ENCODE measurements at places on chromosomes 5 and 9.
A peak's percentile ranks its signal among the peaks of the same experiment; 100 is the strongest.

- DNase-seq: no peak
Measured at GRCh38 chr9:124696101-124696500, 75.0 kb downstream of the NR6A1 start.

DNA sequence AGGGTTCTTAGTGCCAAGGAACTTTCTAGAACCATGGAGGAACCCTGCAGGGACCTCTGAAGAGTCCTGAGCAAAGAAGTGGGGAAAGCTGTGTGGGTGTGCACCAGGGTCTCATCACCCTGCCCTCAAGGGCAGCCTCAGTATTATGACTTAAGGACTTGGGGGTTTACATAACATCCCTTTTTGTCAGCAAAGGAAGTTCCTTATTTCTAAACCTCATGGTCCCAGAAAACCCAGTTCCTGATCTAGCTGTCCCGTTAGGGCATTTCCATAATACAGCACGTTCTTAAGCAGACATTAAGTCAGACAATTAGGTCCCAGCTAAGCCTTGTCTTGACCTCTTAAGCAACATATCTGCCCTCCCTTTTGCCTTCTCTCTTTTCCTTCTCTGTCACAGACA lies 57.3 kb downstream of the DAPK1 start:
- no peak for DNase-seq

DNA sequence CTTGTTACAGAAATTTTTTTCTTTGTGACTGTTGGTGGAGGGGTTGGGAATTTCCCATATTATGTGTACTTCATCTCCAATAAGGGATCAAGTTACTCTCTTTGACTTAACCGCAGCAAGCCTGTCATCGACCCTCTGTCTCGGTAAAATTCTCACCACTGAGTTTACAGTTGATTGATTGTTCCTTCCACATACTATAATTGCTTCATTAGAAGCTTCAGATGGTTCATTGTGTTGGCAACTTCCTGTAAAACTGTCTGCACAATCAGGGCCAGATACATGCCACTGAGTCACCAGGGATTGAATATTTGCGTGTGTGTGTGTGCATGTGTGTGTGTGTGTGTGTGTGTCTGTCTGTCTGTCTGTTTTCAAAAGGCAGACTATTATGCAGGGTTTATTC lies 176.6 kb downstream of the ZNF462 start:
- DNase-seq: no peak

DNA sequence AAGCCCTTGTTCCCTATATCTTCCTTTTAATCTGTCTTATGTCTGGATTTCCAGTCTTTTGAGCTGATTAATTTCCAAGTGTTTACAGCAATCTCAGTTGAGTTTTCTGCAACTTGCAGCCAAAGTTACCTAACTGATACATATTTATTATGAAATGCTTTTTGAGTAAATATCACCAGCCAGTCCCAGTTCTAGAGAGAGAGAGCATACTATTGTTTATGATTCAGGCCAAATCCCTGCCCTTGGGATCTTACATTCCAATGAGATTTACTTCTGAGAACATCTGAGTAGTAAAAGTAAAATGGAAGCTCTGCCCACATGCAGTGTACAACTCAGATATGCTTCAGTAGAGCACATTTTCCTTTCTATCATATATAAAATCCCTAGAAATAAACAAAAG lies 661.7 kb downstream of the KCTD16 start:
- DNase-seq: no peak

GRCh38 chr5:159419576-159419975 lies 89.3 kb upstream of the IL12B start:
- no peak for DNase-seq

GRCh38 chr9:378263-378662 lies 163.6 kb downstream of the DOCK8 start:
- DNase-seq: no peak

DNA sequence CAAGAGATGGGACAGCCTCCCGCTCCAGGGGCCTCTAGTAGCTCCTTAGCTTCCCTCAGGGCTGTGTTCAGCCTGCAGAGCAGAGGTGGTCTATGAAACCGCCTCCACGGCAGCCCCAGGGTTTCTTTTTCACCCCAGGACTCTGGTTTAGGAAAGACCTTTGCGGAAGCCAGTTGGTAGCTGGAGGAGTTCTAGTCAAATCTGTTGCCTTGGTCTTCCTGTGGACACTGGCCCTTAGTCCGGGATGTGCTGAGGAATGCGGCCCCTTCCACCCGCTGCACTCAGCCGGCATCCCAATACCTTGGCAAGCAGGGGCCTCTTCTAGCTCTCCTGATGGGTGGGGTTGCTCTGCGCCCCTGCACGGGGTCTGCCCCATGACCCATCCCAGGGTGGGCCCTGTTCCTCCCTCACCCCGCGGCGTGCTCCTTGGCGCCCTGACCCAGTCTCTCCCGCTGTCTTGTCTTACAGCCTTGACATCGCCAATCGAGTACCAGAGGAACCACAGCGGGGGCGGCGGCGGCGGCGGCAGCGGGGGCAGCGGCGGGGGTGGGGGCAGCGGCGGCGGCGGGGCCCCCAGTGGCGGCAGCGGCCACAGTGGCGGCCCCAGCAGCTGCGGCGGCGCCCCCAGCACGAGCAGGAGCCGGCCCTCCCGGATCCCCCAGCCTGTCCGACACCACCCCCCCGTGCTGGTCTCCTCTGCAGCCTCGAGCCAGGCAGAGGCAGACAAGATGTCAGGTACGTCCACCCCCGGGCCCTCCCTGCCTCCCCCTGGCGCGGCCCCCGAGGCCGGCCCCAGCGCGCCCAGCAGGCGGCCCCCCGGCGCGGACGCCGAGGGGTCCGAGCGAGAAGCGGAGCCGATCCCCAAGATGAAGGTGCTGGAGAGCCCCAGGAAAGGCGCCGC lies 94.3 kb upstream of the OTULINL start:
- no peak for DNase-seq

- DNase-seq: no peak
Measured at GRCh38 chr9:78143281-78144007, 92.4 kb upstream of the CEP78 start.

DNA sequence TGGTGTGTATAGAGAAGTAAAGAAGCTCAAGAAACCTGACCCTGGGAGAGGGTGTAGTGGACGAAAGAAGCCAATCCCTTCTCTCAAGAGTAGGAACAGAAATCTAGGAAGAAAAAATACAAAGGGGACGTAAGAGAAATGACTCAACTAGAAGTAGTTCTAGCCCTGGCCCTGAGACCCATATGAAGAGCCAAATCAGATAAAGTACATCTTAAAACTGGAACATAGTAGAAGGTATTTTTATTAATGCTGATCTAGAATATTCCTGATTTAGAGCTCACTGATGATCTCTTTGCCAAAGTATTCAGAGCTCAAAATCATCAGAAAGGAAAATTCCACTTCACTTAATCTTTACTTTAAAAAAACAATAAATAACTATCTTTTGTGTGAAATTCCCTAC lies 184.8 kb downstream of the MLLT3 start:
- no peak for DNase-seq

- no peak for DNase-seq
Measured at GRCh38 chr5:1129711-1130055, 17.8 kb upstream of the SLC12A7 start.

GRCh38 chr5:15256485-15256884 lies 243.5 kb upstream of the FBXL7 start:
- DNase-seq: no peak

DNA sequence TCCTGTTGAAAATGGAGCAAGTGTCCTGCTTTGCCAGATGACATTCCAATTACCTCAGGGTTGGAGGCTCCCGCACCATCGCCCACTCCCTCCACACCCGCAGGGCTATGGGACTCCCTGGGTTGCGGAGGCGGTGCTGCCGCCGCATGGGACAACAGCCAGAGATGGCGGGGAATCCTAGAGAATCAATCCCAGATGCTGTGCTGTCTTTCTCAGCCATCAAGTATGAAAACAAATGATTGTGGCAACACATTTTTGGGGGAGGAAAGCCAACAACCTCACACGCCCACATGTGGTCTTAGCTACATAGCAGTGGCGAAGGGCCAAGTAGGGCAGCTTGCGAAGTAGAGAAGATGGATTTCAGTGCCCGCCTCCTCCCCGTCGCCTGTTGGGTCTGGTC lies 46.7 kb downstream of the IL31RA start:
- DNase-seq: no peak

GRCh38 chr5:96478983-96479382 lies 45.9 kb upstream of the PCSK1 start:
- no peak for DNase-seq

GRCh38 chr5:58847041-58847440 lies 264.2 kb downstream of the RAB3C start:
- DNase-seq: no peak

GRCh38 chr5:9954869-9955268 lies 294.8 kb downstream of the ATPSCKMT start:
- DNase-seq: no peak

DNA sequence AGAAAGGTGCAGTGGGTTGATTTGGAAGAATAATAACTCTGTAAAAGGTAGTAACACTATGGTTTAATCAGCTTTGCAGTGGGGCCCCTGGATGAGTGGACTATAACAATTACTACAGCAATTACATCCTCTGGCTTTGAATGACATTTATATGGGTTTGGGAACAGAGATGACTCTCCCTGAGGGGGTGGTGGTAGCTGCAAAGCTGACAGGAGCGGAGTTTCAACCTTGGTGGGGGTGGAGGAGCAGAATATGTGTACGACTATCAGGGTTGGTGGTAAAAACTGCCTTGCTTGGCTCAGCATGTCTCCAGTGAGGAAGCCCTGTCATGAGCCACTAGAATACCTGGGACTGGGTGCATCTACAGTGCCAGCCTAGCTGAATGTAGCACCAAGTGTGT lies 28.3 kb upstream of the NR3C1 start:
- no peak for DNase-seq

GRCh38 chr9:137728444-137729311 lies 109.9 kb downstream of the EHMT1 start:
- no peak for DNase-seq

GRCh38 chr5:60257596-60258271 lies 364.2 kb upstream of the PDE4D start:
- DNase-seq: no peak

GRCh38 chr5:128083811-128084227 lies 253 bp downstream of the SLC12A2 start:
- no peak for DNase-seq

DNA sequence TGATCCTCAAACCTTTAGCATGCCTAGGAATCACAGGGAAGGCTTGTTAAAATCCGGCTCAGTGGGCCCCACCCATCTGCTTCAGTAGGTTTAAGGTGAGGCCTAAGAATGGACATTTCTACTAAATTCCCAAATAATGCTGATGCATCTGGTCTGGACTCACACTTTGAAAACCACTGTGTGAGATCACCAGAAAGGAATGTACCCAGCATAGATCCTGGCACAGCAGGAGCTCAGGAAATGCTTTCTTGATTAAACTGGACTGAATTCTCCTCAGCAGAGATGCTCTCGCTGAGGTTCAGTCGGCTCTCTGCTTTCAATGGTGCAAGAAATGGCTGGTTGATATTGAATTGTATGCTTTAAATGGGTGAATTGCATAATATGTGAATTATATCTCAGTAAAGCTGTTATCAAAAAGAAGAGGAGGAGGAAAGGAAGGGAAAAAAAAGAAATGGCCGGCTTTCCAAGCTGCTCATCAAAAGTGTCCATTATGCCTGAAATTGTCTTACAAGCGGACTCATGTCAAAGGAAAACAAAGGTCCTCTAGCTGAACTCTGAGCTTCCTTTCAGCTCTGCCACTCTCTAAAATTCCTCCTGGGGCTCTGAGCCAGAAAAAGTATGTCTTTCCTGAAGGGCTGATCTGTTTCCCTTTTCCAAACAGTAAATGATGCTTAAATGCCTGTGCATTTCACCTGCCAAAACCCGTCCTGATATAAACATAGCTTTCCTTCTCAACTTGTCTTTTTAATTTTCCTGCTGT lies 77.6 kb upstream of the SAP30L start:
- DNase-seq: no peak

- DNase-seq: peak; percentile 79
Measured at GRCh38 chr5:170254056-170254455, 21.3 kb downstream of the C5orf58 start.

GRCh38 chr9:83744206-83744605 lies 36.4 kb upstream of the UBQLN1 start:
- DNase-seq: no peak

DNA sequence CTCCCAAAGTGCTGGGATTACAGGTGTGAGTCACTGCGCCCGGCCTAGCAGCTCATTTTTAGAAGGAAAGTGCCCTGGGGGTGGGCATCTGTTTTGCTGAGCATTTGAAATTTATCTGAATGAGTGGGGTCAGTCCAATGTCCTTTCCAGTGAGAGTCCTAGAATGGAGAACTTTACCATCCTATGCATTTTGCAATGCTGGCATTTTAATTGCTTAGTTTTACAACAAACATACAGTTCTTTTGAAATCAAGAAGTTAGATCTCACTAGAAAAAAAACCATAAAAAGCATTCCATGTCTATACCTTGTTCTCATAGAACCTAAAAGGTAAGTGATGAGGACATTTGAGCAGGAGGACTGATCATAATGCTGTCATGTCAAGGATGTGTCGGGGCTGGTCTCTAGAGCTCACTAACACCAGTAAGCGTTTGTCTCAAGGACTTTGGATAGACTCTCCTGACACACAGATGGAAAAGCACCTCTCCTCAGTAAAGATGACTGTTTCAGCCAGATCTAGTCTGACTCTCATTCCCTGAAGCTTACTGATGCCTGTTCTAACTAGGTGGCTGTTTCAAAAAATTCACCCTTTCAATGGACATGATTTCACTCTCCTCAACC lies 83.9 kb downstream of the DCP2 start:
- no peak for DNase-seq

GRCh38 chr9:98575379-98576346 lies 133.1 kb downstream of the GABBR2 start:
- DNase-seq: no peak

DNA sequence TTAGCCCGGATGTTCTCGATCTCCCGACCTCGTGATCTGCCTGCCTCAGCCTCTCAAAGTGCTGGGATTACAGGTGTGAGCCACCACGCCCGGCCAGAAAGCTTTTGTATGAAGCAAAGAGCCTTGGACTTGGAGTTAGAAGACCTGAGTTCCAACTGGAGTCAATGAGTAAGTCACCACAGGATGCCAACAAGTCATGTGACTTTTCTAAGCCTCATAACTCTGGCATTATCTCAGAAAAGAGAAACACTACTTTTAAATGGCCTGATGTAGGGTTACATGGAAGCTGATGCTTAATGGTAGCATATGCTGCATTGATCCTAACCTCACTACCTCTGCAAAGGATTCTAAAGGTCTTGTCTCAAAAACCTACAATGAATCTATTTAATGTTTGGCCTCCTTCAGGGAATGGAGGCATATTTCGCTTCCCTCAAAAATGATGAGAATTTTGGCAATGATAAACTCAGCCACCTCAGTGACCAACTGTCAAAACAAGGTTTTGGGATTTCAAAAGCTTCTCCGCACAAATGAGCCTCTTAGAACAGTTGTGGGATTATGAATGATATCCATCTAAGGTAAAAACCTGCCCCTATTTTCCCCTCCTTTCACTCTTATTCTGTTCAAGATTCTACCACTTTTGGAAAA lies 236.8 kb downstream of the ACTL7B start:
- no peak for DNase-seq

DNA sequence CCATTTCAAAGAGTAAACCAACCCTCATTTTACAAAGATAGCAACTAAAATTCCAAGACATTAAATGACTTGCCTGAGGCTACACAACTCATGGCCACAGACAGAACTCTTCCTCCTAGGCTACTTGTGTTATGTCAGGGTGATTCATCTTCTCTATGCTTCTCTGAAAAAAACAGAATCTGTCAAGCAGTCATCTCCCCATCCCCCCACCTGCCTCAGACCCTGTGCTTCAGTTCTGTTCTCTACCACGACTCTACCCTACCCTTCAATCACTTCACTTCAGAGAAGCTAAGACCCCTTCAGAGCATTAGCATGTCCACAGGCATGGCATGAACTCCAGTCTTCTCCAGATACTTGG lies 277.7 kb upstream of the PTGER4 start:
- DNase-seq: no peak
